HFFc6 (cell line): ENCODE measurements at places on chromosomes 11 and 22.

DNA sequence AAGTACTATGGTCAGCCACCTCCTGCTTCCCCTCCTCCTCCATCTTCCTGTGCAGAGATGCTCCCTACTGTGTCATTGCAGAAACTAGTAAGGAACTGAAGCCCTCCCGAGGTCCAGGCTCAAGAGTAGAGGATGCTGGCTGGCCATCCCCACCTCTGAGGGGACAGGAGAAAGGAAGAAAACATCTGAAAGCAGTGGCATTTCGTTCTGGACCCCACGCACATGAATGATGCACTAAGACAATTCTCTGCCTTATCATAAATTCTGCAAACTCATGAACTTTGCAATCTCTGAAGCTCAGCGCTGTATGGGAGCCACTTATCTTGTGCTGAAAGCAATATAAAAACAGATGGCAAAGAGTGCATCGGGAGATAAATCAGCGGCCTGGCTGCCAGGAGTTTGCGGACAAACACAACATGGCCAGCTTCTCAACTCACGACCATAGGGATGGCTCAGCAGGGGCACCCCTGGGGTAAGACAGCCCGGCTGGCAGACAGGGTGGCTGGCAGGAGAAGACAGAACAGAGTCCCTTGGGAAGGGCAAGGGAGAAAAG is 306.4 kb downstream of the NXPE2 start:
- no peak for DNase-seq

GRCh38 chr11:115649461-115649860 is 145.2 kb upstream of the CADM1 start:
- no peak for DNase-seq

- no peak for DNase-seq
These were observed 9.9 kb upstream of the CASP12 start for GRCh38 chr11:104908186-104908531.

GRCh38 chr11:30333405-30333804 is 10.5 kb downstream of the ARL14EP start:
- DNase-seq, result peak; percentile 6

DNA sequence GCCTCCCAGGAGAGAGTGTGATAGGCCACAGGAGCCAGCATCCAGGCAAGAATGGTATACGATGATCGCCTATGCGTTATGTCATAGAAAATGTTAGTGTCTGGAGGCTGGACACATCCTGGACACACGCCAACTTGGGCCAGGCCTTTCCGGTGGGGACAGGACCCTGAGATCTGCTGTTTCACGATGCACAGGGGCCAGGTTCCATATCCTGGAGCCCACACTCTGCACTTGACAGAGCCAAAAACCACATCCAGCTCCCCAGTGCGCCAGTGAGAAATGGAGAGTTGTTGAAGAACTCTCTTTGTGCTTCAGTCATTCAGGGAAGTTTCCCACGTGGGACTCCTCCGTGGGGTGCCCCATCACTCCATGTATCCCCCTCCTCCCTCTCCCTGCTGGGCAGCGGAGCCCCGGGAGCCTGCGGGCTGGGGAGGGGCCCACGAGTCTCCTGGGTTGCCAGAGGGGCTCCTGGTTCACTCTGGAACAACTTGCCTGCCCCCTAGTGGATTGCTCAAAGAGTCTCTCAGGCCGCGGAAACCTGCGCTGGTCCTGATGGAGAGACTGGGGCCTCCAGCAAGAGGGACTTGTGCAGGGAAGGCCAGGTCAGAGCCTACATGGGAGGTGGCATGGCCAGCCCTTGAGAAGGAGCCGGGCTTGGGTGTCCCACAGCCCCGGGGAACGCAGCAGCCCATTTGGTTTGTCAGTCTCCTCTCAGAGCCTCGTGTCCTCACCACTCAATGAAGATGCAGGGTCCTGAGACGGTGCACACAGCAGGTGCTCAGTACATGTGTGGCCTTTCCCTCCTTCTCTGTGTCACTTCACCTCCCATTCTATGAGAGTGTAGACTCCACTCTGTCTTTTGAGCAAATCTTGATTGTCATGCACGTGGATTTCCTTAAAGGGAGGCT is 10.2 kb upstream of the LRRC32 start:
- DNase-seq, result peak; percentile 50

DNA sequence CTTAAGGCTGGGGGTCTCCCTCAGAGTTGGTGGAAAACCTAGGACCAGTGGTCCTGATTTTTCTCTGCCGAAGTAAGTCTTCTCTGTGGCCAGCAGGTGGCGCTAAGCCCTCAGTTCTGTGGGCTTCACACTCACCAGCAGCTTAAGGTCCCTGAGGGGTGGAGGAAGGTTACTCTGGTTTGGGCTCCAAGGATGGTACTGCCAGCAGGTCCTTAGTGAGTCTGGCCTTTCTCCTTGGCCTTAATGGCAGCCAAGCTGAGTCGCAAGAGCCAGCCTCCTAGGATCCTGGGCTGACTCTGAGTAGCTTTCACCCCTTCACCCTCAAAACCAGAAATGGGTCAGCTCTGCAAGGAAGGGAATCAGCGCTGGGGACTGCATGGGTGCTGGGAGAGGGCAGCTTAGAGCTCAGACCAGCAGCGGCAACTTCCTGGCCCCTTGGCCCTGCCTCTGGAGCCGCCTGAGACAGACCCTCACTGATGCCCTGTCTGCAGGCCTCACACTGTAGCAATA is 4.4 kb downstream of the KCNJ11 start:
- DNase-seq, result peak; percentile 52

DNA sequence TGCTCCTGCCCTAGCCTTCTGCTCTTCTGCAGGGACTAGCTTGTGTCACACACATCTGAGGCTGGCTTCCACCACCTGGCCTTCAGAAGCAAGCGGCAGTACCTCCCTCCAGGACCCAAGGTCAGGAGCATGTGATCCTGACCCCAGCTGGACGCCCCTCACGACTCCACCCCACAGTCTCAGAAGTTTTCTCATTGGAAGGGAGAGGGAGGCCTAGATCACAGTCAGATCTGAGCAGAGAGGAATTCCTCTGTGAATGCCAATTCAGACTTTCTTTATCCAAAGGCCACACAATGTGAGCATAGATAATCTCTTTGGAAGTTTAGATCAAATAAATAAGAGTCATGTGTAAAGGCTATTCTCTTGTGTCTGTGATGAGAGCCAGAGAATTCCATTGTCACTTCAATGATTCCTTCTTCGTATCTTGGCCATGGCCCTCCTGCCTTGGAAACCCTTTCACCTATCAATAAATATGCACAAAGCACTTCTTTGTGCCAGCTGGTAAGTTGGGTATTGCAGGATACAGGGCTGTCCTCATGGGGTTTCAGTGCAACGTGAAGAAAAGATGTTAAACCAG is 142.9 kb downstream of the SNX19 start:
- no peak for DNase-seq

DNA sequence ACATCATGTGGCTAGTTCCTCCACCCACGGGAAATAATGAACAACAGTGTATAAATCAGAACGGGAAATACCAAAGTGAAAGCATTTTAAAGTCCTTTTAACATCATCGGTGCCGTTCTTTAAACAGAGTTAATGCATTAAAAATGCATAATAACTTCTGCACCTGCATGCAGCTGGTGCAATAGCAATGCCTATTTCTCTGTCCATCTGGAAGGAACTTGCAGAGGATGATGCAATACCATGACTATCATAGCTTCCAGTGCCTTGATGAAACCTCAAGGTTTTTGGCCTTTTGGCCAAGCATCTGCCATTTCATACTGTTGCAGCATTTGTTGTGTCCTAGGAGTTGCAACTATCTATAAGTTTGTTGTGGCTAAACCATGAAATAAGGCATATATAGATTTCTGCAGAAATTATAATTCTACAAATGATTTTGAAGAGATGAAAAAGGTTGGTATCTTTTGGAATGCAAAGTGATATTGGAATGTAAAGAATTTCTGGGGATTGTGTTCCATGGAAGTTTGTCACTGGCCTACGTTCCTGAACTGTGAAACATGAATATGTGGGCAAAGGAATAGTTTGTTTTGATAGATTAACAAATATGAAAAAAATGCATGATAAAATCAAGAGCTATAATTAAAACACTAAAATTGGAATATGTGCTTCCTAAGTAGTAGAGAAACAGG is 9.8 kb upstream of the EIF3F start:
- peak; percentile 87 for DNase-seq

- DNase-seq, result no peak
These were observed 54.9 kb downstream of the P4HA3 start for GRCh38 chr11:74256378-74257133.

GRCh38 chr11:131763193-131763890 is 392.9 kb downstream of the NTM start:
- DNase-seq, result no peak

GRCh38 chr11:4065601-4066377 is 28.8 kb upstream of the RRM1 start:
- DNase-seq, result no peak

GRCh38 chr11:92812841-92813240 is 156.6 kb upstream of the MTNR1B start:
- no peak for DNase-seq
